Neural crest cell (in vitro differentiated cells): ENCODE measurements at places on chromosomes 13 and 19.

DNA sequence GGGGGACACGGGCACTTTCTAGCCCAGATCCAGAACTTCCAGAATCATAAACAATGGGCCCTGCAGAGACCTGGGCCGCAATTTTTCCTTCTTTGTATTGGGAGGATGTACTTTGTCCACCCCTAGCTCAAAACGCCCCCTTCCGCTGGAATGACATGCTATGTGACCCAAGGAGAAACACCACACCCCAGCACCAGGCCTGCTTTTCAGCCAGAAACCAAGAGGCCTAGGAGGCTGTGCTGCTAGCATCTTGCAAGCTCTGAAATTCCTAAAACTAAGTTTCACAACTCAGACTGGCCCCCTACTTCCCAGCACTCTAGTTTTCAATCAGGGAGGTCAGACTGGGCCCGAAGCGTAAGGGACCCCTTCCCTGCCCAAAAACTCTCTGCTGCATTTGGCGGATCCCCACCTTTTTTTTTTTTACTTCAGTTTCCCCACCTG, 538 bp downstream of the LSM4 start:
- peak; percentile 40 for DNase-seq

GRCh38 chr13:52067237-52067636, 42.7 kb downstream of the UTP14C start:
- DNase-seq = no peak

DNA sequence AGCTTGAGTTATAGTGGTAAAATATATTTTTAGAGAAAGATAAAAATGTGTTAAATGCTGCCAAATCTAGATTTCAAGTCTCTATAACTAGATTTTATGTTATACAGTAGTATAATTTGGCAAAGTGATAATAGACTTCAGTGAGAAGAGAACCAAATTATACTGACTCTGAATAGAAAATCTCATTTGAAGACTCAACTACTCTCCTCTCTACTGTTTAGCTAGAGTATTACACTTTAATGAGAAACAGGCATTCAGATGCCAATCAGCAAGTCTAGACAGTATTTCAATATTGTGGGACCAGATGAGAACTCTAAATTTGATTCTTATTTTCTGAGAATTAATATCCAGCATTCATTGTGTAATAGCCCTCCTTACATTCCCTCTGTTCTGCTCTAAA, 311.2 kb downstream of the SLITRK5 start:
- DNase-seq = no peak

GRCh38 chr19:5358173-5358800, 17.7 kb upstream of the PTPRS start:
- DNase-seq = no peak

GRCh38 chr13:107241381-107241780, 673.4 kb upstream of the ARGLU1 start:
- DNase-seq = no peak

GRCh38 chr19:8501516-8501915, 924 bp downstream of the PRAM1 start:
- DNase-seq = no peak

DNA sequence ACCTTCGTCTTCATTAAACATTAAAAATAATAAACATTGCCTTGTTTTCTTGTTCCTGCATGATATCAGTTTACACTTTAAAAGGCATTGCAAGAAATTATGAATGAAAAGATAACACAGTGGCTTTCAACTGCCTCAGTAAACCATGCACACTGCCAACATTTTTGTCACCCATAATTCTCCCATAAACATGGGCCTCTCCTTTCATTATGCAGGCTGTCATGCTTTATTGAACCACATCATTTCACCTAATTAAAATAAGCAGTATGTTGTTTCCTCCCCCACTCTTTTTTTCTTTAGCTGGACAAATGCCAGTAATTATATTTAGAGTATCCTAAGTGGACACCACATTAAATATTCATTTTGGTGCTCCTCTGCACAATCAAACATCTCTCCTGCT, 1566.5 kb upstream of the SLC10A2 start:
- DNase-seq = no peak

DNA sequence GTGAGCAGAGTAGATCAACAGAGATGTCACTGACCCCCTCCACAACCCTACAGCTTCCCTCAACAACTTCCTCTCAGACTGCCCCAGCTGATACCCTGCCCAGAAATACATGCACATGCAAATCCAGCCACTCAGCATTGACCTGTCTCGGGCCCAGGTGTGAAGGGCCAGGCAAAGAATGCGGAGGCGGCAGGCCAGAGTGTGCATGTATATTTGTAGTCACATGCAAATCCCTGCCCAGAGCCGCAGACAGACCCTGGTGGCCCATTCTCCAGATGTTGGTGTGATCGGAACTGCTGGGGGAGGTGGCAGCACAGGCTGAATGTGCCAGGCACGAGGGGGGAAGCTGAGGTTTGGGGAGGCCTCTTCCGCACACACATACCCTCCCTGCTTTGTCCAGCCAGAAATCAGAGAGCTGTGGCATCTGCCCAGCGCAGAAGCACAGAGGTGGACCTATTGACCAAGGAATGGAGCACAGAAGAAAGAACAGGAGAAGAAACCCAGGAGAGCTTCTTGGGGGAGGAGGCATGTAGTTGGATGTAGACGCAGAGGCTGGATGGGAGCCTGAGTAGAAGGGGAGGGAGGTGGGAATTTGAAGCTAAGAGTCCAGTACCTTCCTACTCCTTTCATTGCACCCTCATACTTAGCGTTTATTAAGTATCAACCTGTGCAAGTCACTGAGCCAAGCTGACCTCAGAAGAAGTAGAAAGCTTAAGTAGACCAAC, 14.4 kb downstream of the MEF2B start:
- no peak for DNase-seq

DNA sequence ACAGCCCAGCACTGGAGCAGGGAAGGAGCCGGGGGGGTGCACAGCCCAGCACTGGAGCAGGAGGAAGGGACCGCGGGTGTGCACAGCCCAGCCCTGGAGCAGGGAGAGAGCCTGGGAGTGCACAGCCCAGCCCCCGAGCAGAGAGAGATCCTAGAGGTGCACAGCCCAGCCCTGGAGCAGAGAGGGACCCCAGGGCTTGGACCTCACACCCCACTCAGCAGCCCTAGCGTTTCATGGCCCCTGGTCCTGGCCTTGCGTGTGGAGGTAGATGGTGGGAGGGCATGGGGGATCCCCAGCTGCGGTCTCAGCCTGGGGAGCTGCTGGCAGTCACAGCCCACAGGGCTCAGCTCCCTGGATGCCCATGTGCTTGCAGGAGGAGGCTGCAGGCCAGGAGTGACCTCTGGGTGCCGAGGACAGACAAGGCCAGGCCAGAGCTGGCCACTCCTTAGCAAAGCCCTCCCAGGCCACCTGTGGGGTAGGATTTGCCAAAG, 25.1 kb downstream of the GAS6 start:
- DNase-seq = no peak

DNA sequence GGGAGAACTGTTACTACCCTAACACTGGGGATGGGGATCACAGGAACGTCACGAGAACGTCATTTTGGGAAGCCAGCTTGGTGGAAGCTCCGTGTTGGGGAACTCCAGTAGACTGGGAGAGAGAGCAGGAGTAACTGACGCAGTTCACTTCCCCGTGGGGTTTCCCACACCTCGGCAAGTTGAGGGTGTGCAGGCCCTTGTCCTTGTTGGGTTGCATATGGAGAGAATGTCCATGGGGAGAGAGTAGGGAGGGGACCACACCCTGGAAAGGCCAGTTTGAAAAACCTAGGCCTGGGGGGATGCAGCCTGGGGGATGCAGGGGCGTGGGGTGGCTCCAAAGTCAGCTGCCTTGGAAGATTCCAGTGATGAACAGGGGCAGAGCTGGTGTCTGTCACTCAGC, 50.7 kb upstream of the MCF2L start:
- DNase-seq = no peak

GRCh38 chr19:8473648-8474476, 28.6 kb downstream of the PRAM1 start:
- no peak for DNase-seq

DNA sequence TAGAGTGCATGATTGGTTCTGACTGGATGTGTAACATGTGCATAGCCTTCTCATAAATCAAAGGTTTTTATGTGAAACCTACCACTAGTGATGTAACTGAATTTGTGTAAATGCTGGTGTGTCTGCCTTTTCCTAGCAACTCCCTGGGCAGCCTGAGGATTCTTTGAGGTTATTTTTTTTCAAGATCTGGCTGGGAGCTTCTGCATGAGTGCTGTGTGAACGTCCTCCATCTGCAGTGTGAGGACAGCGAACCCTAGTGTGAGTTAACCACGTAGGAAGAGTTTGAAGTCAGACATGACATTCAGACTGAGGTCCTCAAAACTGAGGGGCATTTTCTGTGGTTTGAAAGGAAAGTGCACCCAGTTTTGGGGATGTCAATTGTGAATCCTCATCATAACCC, 39.9 kb downstream of the DPRX start:
- DNase-seq = no peak

DNA sequence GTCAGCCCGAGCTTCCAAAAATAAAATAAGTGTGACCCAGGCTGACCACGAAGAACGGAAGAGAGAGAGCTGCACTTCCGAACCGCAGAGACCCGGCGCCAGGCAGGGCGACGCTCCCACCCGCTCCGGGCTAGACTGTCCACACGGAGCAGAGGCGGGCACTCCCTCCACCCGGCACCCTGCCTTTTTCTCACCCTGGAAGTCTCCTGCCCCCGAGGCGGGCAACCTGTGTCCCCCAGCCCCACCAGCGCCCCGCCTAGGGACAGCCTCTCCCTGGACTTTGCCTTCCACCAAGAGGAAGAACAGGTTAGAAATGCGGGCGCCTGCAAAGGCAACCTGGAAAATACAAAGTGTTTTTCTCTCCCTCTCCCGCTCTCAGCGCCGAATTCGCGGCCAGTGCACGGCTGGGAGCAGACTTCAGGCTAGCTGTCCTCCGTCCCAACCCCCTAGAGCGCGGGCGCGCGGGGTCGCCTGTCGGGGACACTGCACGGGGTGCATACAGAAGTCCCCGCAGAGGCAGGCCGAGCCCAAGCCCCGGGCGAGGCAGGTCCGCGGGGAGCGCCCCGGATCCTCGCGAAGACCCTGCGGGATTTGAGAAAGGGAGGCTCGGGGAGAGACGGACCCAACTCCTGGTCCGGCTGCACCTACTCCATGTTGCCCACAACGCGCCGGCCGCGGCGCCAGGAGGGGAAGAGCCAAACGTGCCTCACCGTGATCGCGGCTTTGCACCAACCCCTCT, 845 bp downstream of the SPRY2 start:
- DNase-seq = peak; percentile 32

DNA sequence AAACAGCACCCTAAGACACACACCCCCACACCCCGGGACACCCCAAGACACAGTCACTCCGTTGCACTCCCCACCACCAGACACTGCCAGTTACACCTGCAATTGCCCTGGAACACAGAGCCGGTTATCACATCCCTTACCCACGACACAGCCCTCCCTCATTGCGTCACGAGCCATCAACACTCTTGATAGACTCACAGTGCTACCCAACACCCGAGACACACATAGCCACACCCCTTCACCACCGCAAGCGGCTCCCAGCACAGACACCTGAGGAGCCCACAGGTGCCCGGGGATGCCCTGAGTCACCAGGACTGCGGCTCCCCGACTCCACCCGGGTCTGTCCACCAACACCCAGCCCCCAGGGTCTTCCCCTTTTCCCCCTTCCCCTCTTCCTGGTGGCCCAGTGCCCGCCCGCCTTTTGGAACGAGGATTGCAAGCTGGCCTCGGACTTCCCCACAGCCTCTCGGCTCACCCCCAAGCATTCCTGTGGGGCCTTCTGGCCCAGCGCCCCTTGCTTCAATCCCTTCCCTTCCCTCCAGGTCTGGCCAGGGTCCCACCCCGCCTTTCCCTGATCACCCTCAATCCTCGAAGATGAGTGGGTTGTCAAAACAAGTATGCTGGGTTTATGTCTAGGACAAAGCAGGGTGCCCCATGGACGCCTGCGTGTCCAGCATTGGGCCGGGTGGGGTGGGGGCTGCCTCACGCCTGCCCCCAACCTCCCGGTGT, 1.7 kb upstream of the PTGER1 start:
- no peak for DNase-seq

GRCh38 chr19:39506944-39507714, 7.8 kb upstream of the SELENOV start:
- peak; percentile 54 for DNase-seq

DNA sequence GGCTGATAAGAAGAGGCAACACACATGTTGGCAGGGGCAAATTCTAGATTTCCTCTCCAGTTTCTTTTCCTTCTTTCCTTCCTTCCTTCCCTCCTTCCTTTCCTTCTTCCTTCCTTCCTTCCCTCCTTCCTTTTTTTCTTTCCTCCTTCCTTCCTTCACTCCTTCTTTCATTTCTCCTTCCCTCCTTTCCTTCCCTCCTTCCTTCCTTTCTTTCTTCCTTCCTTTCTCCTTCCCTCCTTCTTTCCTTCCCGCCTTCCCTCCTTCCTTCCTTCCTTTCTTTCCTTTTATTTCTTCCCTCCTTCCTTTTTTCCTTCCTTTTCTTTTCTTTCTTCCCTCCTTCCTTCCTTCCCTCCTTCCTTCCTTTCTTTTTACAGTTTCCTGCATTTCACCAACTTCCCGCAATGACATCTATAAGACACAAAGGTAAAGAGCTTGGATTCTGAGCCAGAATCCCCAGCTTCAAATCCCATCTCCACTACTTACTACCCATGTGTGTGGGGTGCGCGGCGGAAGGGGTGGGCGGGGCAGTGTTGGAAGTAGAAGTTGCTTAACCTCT, 35.3 kb downstream of the INSR start:
- no peak for DNase-seq

GRCh38 chr19:14428882-14429416, 4.2 kb upstream of the PKN1 start:
- DNase-seq = no peak

DNA sequence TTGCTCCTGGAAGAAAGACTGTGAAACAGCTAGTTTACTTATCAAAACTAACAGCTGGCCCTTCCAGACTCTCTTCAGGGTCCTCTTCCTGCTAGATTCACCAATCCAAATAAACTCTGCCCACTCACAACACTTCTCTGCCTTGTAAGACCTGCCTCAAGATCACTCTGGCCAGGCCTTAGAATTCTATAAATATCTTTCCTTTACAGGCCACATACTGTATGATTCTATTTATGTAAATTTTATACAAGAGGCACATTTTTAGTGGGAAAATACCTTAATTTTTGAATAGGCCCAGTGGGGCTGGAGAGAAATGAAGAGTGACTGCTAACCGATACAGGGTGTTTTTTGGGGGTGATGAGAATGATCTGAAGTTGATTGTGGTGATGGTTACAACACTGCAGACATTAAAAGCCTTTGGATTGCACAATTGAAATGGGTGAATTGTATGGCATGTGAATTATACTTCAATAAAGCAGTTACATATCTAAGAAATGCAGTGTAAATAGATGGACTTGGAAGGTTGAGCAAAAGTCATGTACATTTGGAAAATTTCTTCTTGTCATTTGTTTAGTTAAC, 141.8 kb downstream of the GPC5 start:
- no peak for DNase-seq

DNA sequence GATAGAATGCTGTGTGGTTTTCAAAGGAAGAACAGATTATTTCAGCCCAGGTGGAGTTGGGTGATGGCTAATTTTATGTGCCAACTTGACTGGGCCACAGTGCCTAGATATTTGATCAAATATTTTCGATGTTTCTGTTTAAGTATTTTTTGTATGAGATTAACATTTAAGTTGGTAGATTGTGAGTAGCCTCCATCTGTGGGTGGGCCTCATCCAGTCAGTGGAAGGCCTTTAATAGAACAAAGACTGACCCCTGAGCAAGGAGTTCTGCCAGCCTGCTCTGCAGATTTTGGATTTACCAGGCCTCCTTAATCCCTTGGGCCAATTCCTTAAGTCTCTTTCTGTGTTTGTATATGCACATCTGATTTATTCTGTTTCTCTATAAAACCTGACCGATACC, 13.9 kb downstream of the LSM14A start:
- no peak for DNase-seq

GRCh38 chr13:36054041-36054440, 77.1 kb downstream of the DCLK1 start:
- no peak for DNase-seq

GRCh38 chr13:79589603-79590393, 108.8 kb downstream of the NDFIP2 start:
- no peak for DNase-seq
